ENCODE measurements at places on chromosomes 3 and 15.
A peak's percentile ranks its signal among the peaks of the same experiment; 100 is the strongest.

DNA sequence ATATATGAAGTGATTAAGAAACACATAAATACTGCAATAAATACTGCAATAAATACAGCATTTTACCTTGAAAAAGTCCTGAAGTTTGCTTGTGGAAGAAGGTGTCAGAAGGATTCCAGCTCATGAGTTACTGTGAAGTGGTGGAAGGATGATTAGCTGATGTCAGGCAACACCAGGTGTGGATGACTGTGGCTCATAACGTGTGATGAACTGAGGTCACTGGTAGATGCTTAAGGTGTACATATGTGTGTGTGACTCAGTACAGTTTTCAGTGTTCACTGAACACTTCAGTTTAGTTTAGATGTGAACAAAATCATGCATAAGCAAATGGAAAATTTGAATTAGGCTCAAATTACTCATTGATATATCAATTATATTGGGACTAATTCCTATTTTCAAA lies 1045.0 kb downstream of the NTRK3 start:
- DNase-seq = no peak

GRCh38 chr3:81692766-81693165 lies 68.7 kb downstream of the GBE1 start:
- no peak for DNase-seq

DNA sequence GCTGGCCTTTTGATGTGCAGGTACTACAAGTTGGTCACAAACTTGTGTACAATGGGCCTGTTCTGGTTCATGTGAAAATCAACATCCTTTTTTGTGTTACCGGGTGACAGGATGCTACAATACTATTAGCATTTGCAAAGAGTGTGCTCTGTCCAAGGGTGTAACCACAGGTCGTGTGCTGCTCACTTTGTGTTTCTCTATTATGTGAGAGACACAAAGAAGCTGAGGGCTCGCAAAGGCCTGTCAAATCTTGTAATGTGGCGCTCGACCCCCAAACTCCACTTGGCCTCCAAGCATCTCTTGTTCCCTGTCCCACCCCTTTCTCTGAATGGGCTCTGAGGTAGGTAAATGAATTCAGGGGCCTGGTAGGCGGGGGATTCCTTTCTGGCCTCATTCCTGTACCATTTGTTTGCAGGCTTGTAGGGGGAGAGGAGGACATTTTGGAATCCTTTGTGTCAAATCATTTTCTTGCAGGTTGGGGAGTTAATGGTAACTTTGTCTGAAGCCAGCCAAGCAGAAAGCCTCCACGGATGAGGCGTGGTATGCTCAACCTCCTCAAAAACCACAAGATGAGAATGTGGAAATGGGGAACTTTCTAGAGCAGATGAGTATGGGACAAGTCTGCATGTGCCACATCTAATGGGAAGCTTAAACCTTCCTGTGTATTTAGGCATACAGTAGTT lies 109.1 kb downstream of the OPA1 start:
- no peak for DNase-seq

DNA sequence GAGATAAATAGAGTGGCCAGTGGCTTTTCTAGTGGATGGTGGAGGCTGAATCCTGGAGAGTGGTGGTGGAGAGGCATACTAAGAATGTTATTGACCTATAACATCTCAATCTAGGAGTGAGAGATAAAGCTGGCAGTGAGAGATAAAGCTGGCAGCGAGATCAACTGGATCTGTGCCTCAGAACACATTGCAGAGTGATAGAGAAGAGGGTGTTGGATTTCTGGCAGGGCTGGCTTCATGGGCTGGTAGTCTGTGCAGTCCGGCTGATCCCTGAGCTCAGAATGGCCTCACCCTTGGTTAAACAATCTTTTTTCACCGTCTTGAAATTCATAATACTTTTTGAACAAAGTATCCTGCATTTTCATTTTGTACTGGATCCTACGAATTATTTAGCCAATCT lies 221.2 kb downstream of the NLGN1 start:
- DNase-seq = no peak

GRCh38 chr15:61444585-61444984 lies 215.5 kb upstream of the RORA start:
- DNase-seq = no peak

DNA sequence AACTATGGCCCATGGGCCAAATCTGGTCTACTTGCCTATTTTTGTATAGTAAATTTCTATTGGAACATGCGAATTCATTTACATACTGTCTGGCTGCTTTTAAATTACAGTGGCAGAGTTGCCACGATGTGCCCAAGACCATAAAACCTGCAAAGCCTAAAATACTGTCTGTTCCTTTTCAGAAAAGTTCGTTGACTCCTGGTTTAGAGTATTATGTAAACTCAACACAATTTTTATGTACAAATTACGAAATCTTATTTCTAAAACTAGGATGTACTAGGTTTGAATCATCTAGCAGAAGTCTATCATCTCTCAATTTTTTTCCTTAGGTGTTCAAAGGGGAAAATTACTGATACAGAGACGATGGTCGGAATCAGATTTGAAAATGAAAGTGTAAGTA lies 26.9 kb downstream of the SENP2 start:
- no peak for DNase-seq

DNA sequence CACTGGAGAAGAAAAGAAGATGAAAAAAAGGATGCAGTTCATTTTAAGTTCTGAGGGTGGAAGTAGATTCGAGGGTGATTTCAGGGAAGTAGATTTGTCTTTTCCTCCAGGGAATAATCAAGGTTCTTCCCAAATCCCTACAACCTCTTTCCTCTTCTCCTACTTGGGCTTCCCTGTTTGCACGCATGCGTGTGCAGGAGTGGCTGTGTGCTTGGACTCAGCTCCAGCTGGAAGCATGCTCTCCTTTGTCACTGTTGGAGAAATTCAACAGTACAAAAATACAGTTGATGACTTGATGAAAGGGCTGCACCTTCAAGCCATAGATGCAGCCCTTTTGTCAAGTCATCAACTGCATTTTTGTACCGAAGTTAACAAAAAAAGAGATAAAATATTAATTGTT lies 3.8 kb downstream of the OR5K2 start:
- DNase-seq = no peak

DNA sequence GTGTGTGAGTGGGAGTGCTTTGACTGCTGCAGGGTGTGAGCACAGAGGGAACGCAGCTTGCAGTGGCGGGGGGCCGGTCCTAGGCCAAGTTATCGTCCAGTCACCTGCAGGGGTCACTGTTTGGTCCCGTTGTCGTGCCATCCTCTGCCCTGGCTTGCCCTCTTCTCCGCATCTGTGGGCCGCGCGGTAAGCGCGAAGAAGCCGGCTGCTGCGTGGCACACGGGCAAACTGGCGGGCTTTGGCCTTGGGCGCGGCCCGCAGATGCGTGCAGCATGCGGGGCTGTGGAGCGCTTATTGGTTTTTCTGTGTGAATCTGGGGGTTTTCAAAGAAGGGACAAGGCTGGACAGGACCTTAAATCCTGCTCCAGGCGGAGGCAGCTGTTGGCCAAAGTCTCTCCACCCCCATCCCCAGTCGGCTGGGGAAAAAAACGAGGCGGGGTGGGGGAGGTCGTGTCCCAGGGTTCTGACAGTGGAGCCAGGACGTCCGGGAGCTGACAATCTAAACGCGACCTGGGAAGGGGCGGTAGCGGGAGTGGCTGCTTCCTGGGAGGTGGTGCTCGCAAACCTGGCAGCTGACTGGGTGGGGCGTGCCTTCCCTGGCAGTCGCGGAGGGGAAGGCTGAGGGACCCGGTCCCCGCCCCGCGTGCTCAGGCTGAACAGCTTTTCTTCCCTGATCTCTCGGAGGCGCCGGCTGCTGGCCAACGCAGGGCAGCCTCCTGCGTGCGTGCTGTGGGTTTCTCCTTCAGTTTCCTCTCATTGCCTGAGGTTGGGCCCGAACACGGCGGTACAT lies 39.7 kb upstream of the VEPH1 start:
- DNase-seq = peak; percentile 90

- no peak for DNase-seq
These were observed 74.2 kb downstream of the EPHB1 start for GRCh38 chr3:134869153-134869726.

GRCh38 chr3:165082650-165083049 lies 4.4 kb upstream of the SI start:
- DNase-seq = no peak

Measured in Calu3 (cell line).